Activated CD4-positive, alpha-beta T cell treated with anti-CD3 and anti-CD28 coated beads, Interleukin-2, amount 50 U/mL, for 48 hours (primary cell): ENCODE measurements at places on chromosomes 16 and 17.

DNA sequence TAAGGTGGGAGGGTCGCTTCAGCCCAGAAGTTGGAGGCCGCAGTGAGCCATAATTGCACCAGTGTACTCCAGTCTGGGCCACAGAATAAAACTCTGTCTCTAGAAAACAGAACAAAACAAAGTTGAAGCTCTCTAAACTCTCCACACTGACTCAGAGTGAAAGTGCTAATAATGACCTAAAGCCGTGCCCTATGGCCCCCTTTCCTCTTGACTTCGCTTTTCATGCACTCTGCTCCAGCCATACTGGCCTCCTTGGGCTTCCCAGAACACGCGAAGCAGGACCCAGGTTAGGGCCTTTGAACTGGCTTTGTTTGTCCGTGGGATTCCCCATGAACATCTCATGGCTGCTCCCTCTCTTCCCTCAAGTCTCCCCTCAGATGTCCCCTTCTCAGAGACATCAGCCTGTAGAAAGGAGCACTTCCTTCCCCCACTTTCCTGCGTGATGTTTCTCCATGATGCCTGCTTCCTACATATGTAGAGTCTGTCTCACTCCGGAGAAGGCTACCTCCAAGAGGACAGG, 18.6 kb upstream of the SPN start:
- no peak for DNase-seq

DNA sequence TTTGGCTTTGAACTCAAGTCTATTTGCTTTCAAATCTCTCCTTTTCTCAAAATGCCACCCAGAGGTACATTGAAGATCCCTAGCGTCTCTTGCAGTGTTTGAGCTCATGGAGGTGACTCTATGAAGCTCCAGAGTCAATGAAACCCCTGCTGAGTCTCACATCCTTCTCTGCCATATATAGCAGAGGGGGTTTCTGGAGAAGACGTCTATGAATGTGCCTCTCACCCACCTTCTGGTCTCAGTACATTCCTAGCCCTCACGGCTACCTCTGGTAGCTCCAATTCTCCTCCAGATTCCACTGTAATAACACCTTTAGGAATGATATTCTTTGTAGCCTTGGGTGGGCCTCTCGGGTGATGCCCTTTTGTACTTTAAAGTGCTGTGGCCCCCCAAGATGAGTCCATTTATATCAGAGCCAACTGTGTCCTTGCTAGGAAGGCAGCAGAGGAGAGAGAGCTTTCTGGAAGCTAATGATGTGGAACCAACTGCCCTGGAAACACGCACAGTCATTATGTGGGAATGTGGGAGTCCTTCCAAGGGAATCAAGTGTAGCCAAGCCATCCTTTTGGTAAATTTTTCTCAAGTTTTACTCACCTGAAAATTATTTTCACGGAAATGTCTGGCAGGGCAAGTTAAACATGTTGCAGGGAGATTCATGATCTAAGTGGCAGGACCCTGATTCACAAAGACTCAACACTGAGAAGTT, 123.4 kb downstream of the ASIC2 start:
- DNase-seq: no peak

DNA sequence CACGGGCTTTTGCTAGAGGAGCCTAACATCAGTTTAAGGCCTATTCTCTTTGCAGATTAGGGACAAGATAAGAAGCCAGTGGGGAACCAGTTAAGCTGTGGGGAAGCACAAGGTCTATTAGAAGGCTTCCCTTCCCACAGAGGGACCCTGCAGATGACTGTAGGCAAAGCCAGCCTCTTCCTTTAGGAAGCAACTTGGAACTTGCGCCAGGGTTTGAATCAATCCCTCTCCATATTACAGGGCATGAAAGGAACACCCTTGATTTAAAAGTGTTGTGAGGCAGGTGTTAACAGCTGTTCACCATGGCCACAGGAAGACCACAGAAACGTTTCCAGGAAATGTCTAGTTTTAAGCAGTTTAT, 77.3 kb downstream of the RPTOR start:
- no peak for DNase-seq

DNA sequence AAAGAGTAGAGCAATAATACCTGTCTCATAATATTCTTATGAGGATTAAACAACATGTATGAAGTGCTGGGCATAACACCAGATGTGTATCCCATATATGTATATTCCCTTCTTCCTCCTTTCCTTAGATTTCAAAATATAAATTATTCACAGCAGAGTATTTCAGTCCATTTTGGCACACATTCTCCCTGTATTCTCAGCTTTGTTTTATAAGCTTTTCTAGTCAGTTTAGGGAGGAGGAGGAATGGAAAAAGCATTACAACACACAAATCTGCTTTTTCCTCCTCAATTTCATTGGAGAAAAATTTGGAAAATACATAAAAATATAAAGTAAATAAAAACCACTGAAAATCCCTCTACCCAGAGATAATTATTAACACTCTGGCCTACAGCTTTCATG, 46.6 kb upstream of the CORO6 start:
- no peak for DNase-seq

- DNase-seq: no peak
These were observed 13.5 kb downstream of the RGS11 start for GRCh38 chr16:262121-262745.

DNA sequence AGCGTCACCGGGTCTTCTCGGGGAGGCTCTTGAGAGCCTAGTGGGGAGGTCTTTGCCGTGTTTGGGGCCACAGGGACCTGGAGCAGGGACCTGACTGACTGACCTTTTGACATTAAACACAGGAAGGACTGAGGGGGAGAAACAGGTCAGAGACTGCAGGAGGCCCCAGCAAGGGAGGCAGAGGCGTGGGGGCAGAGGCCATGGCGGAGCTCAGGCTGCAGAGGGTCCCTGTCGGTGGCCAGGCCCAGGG, 41.6 kb upstream of the GSE1 start:
- no peak for DNase-seq

DNA sequence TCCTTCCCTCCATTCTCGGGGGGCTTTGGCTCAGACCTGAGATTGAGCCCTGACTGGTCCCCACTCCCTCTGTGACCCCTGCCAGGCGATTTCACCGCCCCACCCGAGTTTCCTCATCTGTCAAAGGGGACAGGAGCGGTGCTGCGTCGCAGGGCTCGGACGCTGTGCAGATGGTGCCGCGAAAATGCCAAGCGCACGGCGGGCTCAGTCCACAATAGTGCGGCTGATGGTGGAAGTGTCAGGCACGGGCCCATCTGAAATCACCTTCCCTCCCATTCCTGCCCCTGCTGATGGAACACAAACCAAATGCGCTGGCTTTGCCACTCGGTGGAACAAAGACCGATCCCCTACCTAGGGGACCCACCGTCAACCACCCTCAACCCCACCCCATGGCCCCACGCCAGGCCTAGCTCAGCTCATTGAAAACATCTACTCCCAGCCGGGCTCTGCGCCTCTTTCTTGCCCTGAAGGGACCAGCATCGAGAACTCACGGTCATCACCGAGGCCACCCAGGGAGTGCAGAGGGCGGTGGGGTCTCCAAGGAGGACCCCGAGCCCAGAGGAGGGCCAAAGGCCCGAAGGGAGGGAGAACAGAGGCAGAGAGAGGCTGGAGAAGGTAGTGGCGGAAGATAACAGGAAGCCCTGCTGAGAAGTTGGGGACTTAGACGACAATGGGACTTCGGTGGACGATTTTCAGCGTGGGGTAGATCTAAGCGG, 1.4 kb downstream of the CARHSP1 start:
- no peak for DNase-seq

GRCh38 chr17:40824015-40824832, 1.8 kb upstream of the KRT10 start:
- no peak for DNase-seq

DNA sequence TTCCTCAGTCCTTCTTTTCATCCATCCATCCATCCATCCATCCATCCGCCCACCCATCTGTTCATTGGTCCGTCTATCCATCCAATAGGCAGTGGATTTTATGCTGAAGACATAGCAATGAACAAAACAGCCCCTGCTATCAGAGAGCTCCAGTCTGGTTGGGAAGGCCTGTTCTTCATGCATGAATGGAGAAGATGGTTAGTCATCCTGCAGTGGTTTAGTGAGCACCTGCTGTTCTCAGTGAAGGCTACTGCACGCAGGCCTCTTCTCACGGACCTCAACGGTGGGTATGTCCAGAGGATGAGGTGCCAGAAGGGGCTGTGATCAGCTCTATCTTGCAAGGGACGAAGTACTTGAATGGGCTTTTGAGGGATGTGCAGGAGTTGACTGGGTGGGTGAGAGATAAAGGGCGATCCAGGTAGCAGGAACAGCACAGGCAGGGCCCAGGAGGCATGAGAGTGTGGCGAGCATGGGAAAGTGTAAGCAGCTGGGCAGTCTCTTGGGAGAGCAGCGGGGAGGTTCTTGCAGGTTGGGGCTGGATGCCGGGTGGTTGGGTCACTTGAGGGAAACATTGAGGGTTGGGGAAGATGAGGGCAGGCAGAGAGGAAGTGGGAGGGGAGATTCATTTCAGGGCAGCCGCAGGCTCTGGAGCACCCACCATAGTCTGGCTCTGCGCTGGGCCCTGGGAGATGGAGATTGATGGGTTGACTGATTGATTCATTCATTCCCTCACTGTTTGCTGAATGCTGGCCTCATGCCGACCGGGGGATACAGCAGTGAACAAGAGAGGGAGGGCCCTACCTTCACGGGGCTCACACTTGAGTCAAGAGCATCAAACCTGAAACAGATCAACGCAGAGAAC, 115.0 kb upstream of the CIBAR2 start:
- DNase-seq: no peak

- no peak for DNase-seq
These were observed 30.3 kb upstream of the SRCIN1 start for GRCh38 chr17:38636054-38636453.

DNA sequence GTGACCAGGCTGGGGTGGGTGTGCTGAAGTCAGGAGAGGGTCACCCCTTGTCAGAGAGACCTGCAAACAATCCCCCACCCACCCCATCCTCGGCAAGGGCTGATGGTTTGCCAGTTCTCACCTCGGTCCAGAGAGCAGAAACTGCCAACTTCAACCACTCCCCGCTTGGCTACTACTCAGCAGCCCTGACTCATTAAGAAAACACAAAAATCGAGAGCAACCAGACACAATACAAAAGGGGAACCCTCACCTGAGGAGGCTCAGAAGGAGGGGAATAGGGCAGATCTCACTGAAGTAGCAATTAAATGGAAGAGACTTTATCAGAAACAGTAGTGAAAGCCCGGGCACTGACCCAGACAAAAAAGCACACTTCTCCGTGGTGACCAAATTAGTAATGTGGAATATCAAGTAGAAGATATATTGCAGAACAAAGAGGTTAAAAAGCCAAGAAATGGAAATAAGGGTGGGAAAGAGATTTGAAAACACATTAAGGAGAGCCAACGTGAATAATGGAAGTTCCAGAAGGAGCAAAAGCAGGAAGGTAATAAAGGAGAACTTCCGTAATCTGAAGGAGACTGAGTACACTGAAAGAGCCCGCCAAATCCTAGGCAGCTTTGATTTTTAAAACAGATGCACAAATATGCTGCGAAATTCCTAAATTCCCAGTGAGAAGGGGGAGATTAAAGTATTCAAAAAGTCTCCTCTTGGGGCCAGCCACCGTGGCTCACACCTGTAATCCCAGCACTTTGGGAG, 23.6 kb downstream of the CENPV start:
- DNase-seq: no peak

- no peak for DNase-seq
These were observed 753 bp downstream of the SLC16A11 start for GRCh38 chr17:7043182-7043496.

DNA sequence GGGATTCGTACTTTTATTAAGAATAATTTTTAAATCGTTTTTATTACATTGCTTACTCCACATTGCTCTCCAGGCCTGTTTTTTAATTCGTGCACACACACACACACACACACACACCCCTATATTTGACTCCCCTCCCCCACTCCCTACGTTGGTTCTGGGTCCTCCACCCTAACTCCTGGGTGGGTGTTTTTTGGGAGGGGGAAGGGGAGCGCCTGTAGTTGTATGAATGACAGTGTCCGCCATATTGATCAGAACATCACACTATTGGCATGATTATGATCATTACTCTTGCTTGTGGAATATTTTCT, 1.3 kb downstream of the GNAO1 start:
- DNase-seq: no peak

GRCh38 chr17:43769426-43769825, 9.4 kb downstream of the DUSP3 start:
- DNase-seq: no peak

DNA sequence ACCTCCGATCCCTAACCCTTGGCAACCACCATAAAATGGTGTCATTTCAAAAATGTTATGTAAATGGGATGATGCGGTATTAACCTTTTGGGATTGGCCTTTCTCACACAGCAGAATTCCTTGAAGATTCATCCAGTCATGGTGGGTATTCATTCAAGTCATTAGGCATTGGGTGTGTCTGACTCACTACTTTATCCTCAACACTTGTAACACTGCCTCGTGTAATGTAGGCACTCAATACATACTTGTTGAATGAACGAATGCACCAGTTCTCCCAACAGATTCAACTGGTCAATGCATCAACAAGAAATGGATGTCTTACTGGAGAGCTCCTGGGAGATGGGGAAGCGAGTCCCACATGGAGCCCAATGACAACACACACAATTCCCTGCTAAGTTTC, 21.8 kb upstream of the GAN start:
- no peak for DNase-seq

DNA sequence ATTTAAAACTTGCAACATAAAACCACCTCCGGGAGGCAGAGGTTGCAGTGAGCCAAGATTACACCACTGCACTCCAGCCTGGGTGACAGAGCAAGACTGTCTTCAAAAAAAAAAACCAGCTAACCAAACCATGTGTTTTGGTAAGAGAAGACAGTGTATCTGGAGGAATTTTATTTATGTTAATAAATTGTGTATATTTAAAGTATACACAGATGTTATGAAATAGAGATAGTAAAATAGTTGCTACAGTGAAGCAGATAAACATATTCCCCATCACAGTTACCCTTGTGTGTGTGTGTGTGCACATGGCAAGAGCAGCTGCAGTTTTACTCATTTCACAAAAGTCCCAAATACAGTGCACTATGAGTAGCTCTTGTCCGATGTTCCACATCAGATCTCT, 54.8 kb upstream of the CRISPLD2 start:
- no peak for DNase-seq

DNA sequence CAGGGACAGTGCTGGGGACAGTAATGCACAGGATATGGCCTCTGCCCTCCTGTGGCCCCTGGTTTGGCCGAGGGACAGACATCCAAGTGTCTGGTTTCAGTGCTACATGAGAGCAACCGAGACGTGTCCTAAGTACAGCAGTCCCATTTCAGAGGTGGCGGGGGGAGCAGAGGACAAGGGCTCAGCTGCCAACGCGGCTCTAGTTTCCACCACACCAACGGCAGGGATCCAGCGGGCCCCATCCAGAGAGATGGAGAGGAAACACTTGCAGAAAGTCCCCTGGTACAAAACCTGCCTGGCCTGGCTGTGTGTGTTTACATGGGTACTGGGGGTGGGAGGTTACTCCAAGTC, 125.8 kb upstream of the SMURF2 start:
- DNase-seq: no peak
